Right cardiac atrium (tissue), 5 donors: ENCODE measurements at places on chromosomes 4 and X.

- no peak for DNase-seq
Measured at GRCh38 chr4:43357252-43357974, 464.9 kb downstream of the GRXCR1 start.

- DNase-seq, result no peak
Measured at GRCh38 chr4:4794421-4794820, 65.0 kb upstream of the MSX1 start.

DNA sequence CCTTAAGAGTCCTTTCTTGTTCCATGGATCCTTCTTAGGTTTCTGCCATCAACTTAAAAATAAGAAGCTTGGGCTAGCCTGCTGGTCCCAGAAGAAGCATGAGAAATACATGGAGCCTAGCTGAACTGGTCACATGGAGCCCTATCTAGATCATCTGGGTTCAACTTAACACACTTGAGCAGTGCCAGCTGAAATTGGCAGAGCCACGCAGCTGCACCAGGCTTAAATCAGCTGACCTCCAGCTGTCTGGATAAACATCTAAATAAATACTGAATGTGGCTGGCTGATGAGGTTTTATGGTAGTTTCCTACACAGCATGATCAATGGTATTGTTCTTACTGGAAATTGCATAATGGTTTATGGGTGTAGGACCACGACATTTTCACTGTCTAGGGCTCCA, 598.4 kb upstream of the FAM241A start:
- DNase-seq, result no peak

- DNase-seq, result no peak
Measured at GRCh38 chr4:141352909-141353525, 132.3 kb downstream of the ZNF330 start.

DNA sequence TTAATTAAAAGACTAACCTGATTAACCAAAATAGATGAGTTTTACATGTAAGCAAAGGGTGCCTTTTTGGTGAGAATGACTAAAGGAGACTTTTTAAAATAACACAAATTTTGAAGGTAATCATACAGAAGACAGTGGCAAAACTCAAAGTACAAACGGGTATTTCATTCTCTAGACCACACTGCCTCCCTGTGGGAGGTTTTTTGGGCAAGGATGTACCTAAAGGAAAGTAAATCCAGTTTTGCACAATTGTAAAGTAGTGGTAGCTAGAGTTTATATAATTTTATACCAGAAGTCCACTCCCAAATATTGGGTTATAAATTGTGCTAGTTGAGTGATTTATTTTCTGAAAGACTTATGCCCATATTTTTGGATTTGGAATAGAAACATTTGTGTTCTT, 201.0 kb downstream of the PAPSS1 start:
- no peak for DNase-seq

DNA sequence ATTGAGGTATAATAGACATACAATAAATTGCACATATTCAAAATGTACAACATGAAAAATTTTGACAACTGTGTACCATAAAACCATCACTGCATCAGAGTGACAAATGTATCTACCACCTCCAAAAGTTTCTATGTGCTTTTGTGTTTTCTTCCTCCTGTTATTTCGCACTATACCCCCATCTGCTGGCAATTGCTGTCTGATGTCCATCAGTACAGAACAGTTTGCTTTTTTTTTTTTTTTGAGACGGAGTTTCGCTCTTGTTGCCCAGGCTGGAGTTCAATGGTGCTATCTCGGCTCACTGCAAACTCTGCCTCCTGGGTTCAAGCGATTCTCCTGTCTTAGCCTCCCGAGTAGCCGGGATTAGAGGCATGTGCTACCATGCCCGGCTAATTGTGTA, 154.3 kb upstream of the GIMD1 start:
- DNase-seq, result no peak

DNA sequence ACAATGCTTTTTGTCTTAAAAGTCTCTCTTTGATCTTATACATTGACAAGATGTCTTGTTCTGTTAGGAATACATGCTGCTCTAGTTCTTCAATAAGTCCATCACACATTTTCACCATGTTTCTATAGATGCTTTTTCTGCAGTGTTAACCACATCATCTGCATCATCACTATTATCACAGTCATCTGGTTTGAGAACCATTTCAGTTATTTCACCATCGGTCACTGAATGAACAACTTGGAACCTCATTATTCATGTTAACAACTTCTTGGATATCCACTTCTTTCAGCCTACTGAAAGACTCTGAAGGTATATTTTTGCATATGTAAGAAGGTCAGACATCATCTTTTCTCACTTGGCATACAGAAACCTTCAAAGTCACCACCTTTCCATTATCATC, 975.2 kb downstream of the STIM2 start:
- DNase-seq, result no peak

GRCh38 chrX:37802028-37802427, 22.2 kb downstream of the CYBB start:
- no peak for DNase-seq

DNA sequence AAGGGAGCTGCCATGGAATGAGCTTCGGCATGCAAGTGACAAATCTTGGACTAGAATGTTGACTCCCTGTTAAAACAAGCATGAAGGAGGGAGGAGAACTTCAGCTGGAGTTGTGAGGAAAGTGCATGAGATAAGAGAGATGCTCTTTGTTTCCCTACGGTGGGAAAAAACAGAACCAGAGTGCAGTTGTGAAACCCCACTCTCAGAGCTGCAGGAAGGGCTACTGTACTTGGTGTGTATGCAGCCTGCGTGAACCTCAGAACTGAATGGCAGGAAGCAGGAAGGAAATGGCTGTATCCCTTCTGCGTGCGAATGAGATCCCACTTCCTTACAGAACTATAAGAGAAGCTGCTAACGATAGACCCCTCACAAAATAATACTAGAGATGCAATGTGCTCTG, 57.2 kb downstream of the EGF start:
- DNase-seq, result no peak

- DNase-seq, result no peak
Measured at GRCh38 chr4:13203101-13203500, 281.0 kb downstream of the RAB28 start.

DNA sequence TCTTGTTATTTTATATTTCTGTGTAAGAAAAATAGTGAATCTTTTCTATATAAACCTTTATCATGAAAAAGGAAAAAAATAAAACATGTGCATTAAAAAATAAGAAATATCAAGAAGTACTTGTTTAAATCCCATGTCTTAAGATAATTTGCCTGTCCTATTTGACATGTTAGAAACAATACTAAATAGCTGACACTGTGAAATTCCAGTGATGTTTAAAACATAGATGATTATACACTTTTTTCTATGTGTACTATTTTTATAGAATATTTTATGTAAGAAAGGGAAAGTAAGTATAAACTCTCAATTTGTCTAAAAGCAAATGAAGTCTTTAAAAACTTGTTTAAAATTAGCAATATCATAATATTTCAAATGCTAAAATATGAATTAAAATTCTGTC, 543.2 kb upstream of the ATOH1 start:
- DNase-seq, result no peak
